ENCODE measurements at places on chromosomes 16 and 17. TPM values are rescaled to one million over a fixed set of nuclear protein-coding genes. Genes with fewer than 3 reads are reported as not detected.

CDRT15L2 gene
- not detected for total RNA-seq

DNA sequence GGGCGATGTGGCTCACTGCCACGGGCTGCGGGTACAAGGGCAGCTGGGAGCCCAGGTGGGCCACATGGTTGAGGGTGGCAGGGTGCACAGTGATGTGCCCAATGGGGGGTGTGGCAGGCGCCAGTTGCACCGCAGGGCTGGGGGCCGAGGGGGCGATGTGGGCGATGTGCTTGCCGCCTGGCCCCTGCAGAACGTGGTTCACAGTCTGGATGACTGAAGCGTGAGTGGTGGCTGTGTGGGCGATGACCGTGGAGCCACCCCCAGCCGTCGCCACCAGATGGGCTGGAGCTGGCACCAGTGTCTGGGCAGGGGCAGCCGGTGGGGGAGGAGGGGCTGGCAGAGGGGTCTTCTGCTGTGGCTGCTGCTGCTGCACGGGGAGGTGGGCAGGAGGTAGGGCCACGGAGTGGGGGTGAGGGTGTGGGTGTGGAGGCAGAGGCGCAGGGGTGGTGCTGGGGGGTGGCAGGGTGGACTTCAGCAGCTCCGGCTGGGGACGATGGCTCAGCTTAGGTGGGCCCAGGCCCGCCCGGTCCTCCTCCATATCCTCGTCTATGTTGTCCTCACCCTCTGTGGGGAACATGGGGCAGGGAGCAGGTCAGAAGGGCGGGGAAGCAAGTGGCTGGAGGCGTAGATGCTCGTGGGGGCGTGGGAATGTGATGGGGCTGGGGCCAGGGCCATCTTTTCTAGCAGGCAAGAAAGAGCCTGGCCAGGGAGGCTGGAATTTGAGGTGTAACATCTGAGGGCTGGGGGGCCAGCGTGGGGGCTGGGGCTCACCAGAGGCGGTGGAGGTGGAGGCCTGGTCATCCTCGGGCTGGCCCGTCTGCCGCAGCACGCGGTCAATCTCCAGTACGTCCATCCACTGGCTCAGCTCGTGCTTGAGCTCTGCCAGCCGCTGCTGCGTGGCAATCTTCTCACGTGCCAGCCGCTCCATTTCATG lies 13.5 kb downstream of the MNT start:
- no peak overlapping the region for H3K4me3 ChIP-seq
- no peak overlapping the region for H3K27ac ChIP-seq
- H3K4me1 ChIP-seq = peaks cover 51% of the 10 kb centered on the region
- H3K27me3 ChIP-seq = no peaks in the 10 kb centered on the region
- H3K36me3 ChIP-seq = peaks cover 31% of the 10 kb centered on the region
- DNase-seq = no peak

GRCh38 chr16:22077700-22078313 lies 14.5 kb upstream of the VWA3A start:
- H3K27me3 ChIP-seq = no peaks in the 10 kb centered on the region
- no peak for DNase-seq
- H3K4me1 ChIP-seq = peaks cover 3% of the 10 kb centered on the region
- H3K36me3 ChIP-seq = peaks cover 9% of the 10 kb centered on the region
- H3K27ac ChIP-seq = no peak overlapping the region

FOXF1 gene
- total RNA-seq = 0.59 TPM

GRCh38 chr16:89624777-89625761 lies 11.6 kb downstream of the DPEP1 start:
- no peak for DNase-seq
- H3K4me3 ChIP-seq = no peak overlapping the region
- no peak overlapping the region for H3K27ac ChIP-seq
- H3K36me3 ChIP-seq = no peaks in the 10 kb centered on the region
- H3K27me3 ChIP-seq = peaks cover 31% of the 10 kb centered on the region
- H3K4me1 ChIP-seq = peaks cover 11% of the 10 kb centered on the region

MYL11 gene
- total RNA-seq = not detected

PRDM7 gene
- not detected for total RNA-seq

- H3K27me3 ChIP-seq = no peaks in the 10 kb centered on the region
- no peak for DNase-seq
- peak overlapping the region; percentile 91 for H3K27ac ChIP-seq
- H3K4me3 ChIP-seq = peak overlapping the region; percentile 93
- H3K36me3 ChIP-seq = no peaks in the 10 kb centered on the region
- peaks cover 33% of the 10 kb centered on the region for H3K4me1 ChIP-seq
Measured at GRCh38 chr17:29929006-29929532, 959 bp downstream of the SSH2 start.

DNA sequence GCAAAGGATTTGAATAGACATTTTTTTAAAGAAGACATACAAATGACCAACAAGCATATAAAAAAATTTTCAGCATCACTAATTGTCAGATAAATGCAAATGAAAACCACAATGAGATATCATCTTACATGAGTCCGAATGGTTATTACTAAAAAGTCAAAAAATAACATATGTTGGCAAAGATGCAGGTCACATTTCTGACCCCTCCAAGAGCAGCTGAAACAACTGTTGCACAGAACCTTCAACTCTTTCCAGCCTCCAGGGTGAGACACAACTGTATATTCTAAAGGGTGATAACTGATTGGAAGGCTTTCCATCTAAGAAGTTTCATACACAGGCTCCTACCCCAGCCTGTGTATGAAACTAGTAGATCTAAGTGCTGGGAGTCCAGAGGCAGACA lies 51.9 kb downstream of the SLFN5 start:
- H3K27ac ChIP-seq = no peak overlapping the region
- DNase-seq = no peak
- no peaks in the 10 kb centered on the region for H3K27me3 ChIP-seq

GRCh38 chr16:52066962-52067361 lies 480.0 kb downstream of the TOX3 start:
- no peaks in the 10 kb centered on the region for H3K4me1 ChIP-seq
- no peak overlapping the region for H3K4me3 ChIP-seq
- H3K36me3 ChIP-seq = no peaks in the 10 kb centered on the region
- H3K27ac ChIP-seq = no peak overlapping the region

DNA sequence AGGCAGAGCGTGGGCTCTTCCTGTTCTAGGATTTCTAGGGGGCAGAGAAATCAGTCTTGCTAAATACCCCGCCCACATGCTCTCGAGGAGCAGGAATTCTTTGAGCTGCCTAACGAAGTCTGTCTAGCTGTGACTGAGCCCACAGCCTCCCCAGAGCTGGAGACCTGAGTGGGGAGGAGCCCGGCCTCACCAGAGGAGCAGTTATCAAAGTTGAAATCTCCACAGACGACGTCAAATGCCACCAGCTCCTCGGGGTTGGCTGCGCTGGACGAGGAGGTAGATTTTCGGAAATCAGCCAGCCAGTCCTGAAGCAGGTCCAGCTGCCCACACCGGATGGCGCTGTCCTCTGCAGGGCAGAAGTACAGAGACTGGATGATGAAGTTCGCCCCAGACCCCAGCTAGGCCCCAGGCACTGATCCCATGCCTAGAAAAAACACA lies 53.8 kb downstream of the PRMT7 start:
- DNase-seq = no peak
- peaks cover 37% of the 10 kb centered on the region for H3K4me1 ChIP-seq
- no peaks in the 10 kb centered on the region for H3K36me3 ChIP-seq
- no peak overlapping the region for H3K27ac ChIP-seq
- H3K27me3 ChIP-seq = peaks cover 16% of the 10 kb centered on the region
- H3K4me3 ChIP-seq = no peak overlapping the region

CD300H gene
- not detected for total RNA-seq

IRX5 gene
- total RNA-seq = 44.5 TPM

DNA sequence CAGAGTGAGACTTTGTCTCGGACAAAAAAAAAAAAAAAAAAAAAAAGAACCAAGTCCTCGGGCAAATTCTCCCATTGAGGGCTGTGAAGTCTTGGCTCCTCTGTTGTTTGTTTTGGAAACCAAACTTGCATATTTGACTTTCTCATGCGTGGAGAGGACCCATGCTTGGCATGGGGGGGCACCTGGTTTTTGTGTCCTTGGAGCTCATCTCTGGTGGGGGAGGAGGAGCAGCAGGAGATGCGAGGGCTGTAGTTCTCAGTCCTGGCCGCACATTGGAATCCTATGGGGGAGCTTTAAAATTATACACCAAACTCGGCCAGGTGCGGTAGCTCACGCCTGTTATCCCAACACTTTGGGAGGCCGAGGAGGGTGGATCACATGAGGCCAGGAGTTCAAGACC lies 74.5 kb downstream of the ABCC6 start:
- peaks cover 9% of the 10 kb centered on the region for H3K36me3 ChIP-seq
- no peak overlapping the region for H3K4me3 ChIP-seq
- no peak overlapping the region for H3K27ac ChIP-seq
- no peaks in the 10 kb centered on the region for H3K27me3 ChIP-seq

C17orf50 gene
- total RNA-seq = not detected

DNA sequence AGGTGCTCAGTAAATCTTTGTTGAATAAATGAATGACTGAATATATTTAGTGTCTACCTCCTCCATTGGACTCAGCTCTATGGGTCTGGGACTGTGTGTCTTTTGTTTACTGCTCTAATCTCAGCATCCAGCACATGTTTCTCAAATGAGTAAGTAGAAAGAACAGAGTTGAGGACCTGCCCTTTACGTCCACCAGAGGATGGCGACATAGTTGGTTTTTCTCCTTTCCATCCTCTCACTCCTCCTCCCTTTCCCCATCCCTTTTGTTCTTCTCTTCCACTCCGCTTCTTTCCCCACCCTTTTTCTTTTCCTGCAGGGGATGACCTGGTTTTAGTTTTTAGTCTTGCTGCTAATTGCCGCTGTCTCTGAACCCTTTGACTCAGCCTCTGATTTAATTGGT lies 12.1 kb upstream of the CHP2 start:
- H3K4me1 ChIP-seq = no peaks in the 10 kb centered on the region
- no peak overlapping the region for H3K4me3 ChIP-seq
- peaks cover 9% of the 10 kb centered on the region for H3K27me3 ChIP-seq
- H3K36me3 ChIP-seq = no peaks in the 10 kb centered on the region
- DNase-seq = no peak
- no peak overlapping the region for H3K27ac ChIP-seq

DNA sequence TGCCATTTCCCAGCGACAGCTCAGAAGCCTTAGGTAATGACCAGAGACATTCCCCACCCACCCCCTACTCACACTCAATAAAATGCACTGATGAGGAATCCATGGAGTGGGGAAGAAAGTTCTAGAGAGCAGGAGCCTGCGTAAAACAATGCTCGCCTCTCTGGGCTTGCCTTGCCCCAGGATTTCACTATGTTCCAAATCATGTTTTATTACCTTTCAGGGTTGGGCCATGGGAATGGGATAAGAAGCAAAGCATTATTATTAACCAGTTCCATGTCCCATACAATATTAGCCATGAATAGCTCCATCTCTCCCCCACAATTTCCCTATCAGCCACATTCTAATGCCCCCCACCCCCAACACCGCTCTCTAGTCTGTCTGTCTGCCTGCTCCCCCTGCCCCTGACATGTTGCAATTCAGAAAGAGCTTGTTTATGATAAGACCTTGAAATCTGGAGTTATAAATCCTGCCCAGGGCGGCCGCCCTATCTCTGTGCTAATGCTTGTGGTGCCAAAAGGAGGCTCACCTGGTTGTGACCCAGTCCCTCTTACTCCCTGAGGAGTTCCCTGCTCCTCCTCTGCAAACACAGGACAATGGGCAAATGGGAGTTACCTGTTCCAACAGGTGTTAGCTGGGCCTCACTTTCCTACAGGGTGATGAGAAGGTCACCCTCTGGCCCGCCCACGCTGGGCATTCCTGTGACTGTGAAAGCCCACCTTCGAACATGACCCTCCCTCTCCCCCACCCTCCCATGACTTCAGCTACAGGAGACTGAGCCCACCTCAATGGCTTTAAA lies 28.0 kb upstream of the DDX52 start:
- H3K4me3 ChIP-seq = no peak overlapping the region
- peaks cover 5% of the 10 kb centered on the region for H3K27me3 ChIP-seq
- no peak for DNase-seq
- H3K27ac ChIP-seq = no peak overlapping the region
- no peaks in the 10 kb centered on the region for H3K4me1 ChIP-seq
- no peaks in the 10 kb centered on the region for H3K36me3 ChIP-seq

DNA sequence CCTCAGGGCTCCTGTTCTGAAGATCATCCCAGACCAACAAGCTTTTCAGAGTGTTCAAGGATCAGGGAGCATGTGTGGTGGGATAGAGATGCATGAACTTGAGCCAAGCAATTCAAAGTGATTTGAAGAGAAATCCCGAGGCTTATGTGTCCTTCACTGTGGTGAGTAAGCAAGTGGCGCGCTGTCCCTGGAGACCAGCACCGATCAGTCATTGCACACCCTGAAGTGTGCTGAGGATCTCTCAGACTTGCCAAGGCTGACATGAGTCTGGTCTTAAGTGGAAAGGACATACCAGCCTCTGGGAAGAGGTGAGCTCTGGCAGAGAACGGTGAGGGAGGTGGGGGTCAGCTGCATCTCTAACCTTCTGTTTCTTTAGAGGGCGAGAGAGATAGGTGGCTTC lies 43.8 kb upstream of the CDH13 start:
- no peaks in the 10 kb centered on the region for H3K4me1 ChIP-seq
- H3K27me3 ChIP-seq = no peaks in the 10 kb centered on the region
- no peak for DNase-seq
- H3K27ac ChIP-seq = no peak overlapping the region

QPRT gene
- 2.6 TPM for total RNA-seq

GINS2 gene
- 1.8 TPM for total RNA-seq

EPX gene
- 0.25 TPM for total RNA-seq

NECAB2 gene
- total RNA-seq = not detected

- H3K27ac ChIP-seq = no peak overlapping the region
- peaks cover 46% of the 10 kb centered on the region for H3K27me3 ChIP-seq
- no peak overlapping the region for H3K4me3 ChIP-seq
Measured at GRCh38 chr16:88536971-88537751, 33.0 kb upstream of the ZC3H18 start.

CPNE7 gene
- 2.9 TPM for total RNA-seq

TERB1 gene
- not detected for total RNA-seq

C16orf46 gene
- total RNA-seq = 0.81 TPM

- DNase-seq = no peak
- H3K27me3 ChIP-seq = no peaks in the 10 kb centered on the region
- peaks cover 20% of the 10 kb centered on the region for H3K36me3 ChIP-seq
- H3K27ac ChIP-seq = no peak overlapping the region
Measured at GRCh38 chr17:47969930-47970724, 786 bp upstream of the CDK5RAP3 start.

- no peak overlapping the region for H3K27ac ChIP-seq
- no peak overlapping the region for H3K4me3 ChIP-seq
- DNase-seq = no peak
- H3K36me3 ChIP-seq = no peaks in the 10 kb centered on the region
- H3K4me1 ChIP-seq = no peaks in the 10 kb centered on the region
- no peaks in the 10 kb centered on the region for H3K27me3 ChIP-seq
Measured at GRCh38 chr17:35176897-35177296, 17.3 kb downstream of the SLC35G3 start.

GRCh38 chr17:7989781-7990655 lies 12.4 kb upstream of the GUCY2D start:
- peaks cover 18% of the 10 kb centered on the region for H3K4me1 ChIP-seq
- peaks cover 8% of the 10 kb centered on the region for H3K27me3 ChIP-seq
- H3K27ac ChIP-seq = no peak overlapping the region
- H3K4me3 ChIP-seq = peak overlapping the region; percentile 74

TBC1D3C gene
- not detected for total RNA-seq
